ENCODE measurements at places on chromosomes 12 and 14.

DNA sequence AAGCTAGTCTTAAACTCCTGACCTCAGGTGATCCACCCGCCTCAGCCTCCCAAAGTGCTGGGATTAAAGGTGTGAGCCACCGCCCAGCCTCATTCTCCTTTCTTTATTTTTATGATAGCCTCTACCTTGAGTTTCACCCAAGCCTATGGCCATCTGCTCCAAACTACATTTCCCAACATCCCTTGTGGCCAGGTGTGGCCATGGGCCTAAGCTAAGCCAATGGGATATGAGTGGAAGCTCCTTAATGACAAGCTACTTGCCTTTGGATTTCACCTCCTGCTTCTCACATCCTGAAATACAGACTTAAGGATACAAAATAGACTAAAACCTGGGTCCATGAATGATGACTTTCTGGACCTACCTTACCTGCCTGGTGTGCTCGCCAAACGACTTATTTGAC is 46.2 kb downstream of the DPF3 start:
- no peak for DNase-seq

- DNase-seq = no peak
Measured at GRCh38 chr12:54036620-54037359, 3.9 kb downstream of the HOXC5 start.

DNA sequence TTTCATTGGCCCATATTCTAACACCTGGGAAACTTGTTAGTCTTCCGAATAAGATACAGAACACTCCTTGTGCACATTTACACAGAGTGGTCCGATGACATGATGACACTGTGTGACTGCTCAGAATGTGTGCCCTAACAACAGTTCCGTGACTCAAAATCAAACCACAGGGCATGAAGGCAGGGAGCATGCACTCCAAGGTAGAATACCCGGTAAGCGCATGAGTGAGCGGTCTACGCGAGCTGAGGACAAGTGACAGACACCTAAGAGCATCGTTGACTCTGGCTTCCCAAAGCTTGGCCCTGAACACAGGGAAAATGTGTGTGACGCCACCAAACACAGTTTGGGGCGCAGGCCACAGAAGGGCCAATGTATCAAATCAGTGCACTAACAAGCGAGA is 18.6 kb downstream of the CLIP1 start:
- DNase-seq = no peak

- no peak for DNase-seq
Measured at GRCh38 chr12:2739832-2740641, 54.7 kb upstream of the FKBP4 start.

GRCh38 chr12:63995512-63995911 is 151.0 kb downstream of the SRGAP1 start:
- DNase-seq = no peak

- DNase-seq = peak; percentile 28
Measured at GRCh38 chr14:53151523-53152183, 1.5 kb downstream of the DDHD1 start.

DNA sequence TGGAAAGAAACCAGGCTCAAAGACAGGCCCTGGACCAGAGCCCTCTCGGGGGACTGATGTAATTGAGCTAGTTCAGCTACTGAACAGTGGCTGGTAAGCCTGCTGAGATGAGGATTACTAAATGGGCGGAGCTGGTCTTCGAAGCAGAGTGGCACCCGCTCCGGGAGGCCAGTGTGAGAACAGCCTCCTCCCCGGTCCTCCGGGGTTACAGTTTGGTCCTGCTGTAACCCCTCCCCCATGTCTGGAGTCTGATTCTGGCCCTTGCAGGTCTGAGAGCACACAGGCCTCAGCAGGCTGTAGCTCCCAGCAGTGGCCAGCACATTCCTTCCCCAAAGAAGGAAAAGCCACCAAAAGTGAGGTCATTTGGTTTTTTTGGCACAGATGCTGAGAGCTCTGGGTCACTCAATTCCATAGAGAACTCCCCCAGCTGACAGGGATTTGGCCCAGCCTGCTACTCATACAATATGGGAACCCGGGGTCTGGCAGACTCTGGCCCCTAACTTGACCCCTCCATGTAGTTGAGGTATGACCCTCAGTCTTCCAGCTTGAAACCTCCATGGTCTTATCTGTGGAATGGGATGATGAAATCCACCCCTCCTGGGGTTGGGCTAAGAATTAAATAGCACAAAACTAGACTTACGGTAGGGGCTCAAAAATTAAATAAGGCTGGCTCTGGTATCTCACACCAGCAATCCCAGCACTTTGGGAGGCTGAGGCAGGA is 39.0 kb downstream of the ACTN1 start:
- no peak for DNase-seq

DNA sequence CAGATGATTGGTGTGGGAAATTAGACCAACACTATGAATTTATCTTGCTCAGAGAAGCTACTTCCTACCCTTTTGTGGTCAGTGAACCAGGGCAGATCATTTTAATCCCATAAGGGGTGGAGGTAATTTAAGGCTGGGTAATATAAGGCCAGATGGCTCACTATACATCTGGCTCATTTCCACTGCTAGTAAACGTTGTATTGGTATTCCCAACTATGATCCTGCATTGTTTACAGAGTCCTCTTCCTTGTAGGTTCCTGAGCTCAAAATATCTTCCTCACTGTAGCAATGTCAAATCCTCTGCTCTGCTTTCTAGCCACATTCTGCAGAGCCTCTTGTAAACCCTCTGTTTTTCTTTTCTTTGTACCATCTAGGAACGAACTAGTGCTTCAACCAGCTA is 93.0 kb upstream of the MGAT4C start:
- DNase-seq = no peak

- no peak for DNase-seq
Measured at GRCh38 chr14:80805136-80805535, 136.4 kb downstream of the CEP128 start.

DNA sequence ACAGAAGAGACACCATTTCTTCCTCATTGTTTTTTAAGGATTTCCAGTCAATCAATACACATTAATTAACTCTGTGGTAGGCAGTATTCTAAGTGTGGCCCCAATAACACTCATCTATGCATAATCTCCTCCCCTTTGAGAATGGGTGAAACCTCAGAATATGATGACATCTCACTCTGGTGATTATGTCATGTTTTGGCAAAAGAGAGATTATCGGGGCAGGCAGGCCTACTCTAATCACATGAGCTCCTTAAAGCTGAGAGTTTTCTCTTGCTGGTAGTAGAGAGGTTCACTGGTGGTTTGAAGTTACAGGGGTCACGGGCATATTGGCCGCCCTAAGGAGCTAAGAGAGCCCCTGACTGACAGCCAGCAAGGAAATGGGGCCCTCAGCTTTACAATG is 7.1 kb upstream of the LGMN start:
- DNase-seq = no peak

GRCh38 chr12:4089121-4089606 is 184.4 kb upstream of the CCND2 start:
- DNase-seq = no peak

DNA sequence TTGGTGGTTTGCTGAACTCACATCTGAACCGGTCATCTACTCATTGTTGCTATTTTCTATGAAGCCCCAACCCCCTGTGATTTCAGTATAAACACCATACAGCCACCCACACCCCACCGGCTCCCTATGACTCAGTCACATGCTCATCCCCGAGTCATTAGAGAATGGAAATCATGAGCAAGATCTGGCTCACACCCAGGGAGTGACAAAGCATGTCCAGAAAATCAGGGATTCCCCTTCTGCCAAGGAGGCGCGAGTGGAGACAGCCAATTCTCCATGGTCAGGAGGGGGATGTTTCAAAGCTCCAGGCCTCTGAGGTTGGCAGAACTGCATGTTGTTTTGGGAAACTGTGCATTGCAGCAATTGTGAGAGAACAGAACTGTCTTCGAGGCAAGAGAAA is 657.5 kb upstream of the TBX3 start:
- DNase-seq = no peak

DNA sequence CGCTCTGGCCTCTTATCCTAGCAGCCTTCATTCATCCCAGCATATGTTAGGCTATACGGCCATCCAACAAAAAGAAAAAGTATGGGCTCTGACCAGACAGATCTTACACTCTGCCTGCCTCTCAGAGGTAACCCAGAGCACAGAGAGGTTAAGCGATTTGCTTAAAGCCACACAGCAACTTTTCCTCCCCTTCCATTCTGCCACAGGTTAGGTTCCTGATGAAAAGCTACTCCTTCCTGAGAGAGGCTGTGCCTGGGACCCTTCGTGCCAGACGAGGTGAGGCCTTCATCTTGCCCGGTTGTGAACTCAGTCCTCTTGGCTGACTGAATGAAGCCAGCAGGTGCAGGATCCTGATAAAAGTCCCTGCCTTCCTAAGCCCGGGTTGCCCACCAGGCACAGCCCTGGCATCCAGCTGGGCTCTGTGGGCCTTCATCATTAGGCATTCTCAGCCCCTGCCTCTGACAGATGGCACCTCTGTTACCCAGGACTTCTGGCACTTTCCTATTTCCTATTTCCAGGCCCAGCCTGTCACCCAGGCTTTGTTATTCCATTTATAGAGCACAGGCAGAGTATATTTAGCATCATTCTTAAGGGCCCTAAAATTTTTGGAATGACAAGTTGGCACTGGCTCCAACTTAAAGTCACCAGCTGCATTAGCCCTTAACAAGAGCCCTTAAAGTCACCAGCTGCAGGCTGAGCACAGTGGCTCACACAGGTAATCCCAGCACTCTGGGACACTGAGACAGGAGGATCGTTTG is 12.8 kb downstream of the SOAT2 start:
- DNase-seq = no peak

DNA sequence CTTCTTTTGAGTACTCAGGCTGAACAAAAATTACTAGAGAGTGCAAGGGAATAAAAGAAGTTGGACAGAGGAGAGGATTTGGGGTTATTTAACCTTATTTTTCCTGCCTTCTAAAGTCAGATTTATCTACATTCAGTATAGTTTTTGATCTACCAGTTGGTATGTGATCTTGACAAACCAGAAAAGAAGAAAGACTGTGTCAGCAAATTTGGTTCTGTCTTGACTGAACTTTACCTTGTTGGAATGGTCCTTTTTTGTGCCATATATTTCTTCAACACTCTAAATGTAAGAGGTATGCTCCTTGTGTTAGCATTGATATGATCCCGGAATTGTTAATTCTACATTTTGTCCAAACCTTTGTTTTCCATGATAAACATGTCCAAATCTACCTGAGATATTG is 47.7 kb upstream of the ADAMTS20 start:
- DNase-seq = no peak

DNA sequence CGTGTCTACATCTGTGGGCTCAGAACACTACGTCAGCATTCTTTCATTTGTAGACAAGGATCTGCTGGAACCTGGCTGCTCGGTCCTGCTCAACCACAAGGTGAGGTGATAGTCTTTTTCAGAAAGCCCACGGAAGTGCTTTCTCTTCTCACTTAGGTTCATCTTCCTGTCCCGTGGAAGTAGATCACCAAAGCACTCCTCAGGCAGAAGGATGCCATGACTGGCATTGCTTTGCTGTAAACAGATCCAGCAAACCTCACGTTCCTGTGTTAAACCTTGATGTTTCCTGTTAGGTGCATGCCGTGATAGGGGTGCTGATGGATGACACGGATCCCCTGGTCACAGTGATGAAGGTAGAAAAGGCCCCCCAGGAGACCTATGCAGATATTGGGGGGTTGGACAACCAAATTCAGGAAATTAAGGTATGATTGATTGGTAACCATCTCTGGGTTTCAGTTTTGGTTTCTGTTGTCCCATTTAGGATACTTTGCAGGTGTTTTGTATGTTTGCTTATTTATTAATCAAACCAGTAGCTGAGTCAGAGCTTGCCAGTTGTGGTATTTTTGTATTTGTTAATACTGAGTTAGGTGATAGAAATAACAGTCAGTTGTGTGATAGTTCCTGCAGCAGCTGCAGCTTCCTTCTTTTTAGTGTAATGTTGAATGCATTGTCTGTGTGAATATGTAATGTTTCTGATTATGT is 7.5 kb downstream of the PSMC1 start:
- no peak for DNase-seq

DNA sequence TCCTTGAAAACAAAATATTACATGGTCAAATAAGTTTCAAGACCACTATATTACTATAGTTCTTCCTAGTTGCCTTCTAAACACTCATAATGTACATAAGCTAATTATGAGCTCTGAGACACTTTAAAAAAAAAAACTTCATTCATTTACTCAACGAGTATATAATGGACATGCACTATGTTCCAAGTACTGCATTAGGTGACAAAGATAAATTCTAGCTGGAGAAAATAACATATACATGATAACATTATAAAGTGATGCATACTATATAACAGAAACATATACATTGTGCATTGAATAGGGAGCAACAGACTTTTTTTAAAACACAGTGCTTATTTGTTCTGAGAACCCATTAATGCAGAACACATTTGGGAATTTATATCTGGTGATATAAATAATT is 202.3 kb downstream of the NELL2 start:
- DNase-seq = no peak

DNA sequence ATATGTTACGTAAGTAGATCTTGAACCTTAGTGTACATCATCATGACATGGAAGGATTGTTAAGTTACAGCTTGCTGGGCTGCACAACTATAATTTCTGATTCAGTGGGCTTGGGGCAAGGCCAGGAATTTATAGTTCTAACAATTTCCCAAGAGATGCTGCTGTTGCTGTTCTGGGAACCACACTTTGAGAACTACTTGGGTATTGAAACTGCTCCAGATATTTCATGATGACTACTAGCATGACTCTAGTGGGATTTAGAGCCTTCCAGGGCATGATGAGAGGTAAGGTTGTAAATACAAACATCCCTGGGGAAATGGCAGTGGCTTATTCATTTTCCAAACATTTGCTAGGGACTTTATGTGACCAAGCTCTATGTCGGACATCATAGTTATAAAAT is 904.8 kb upstream of the SEL1L start:
- no peak for DNase-seq

- DNase-seq = no peak
Measured at GRCh38 chr12:107126796-107127481, 33.6 kb upstream of the CRY1 start.

- DNase-seq = no peak
Measured at GRCh38 chr14:88437658-88438057, 52.2 kb downstream of the SPATA7 start.

- DNase-seq = no peak
Measured at GRCh38 chr14:22039938-22040780, 366.5 kb upstream of the OR4E1 start.
